Stimulated activated CD8-positive, alpha-beta memory T cell treated with anti-CD3 and anti-CD28 coated beads, Interleukin-2, amount 100 ng/mL, for 1 hour (primary cell): ENCODE measurements at places on chromosomes 4 and X.

DNA sequence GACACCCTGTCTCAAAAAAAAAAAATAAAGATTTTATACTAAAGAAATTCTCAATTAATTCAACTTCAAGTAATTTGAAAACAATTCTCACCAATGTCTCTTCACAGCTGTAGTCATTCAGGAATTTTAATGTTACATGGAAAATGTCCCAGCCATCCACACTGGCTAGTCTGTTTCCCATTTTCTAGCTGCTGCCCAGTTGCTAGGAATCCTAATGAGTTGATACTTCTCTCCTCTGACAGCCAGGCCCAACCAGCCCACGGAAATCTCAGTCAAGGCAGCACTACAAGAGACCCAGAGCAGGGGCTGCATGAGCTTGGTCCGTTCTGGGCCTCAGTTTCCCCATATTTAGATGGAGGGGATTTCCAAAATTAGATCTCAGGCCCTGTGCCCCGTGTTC lies 59.1 kb downstream of the CASP3 start:
- no peak for DNase-seq

DNA sequence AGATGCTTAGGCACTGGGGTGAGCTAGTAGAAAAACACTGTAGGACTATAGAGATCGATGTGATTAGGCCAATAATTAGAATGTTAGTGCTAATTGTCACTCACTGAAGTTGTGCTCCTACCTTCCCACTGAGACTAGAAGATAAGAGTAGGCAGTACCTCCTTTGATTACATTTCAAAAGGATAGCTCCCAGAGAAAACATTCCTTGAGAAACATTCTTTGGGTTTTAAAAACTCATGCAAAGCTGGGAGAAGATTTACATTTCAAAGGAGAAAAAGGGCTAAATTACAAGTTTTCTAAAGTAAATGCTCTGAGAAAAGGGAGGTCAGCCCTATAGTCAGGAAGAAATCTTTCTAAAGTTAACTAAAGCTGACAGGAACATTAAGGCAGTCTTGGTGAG lies 860.3 kb upstream of the NDST4 start:
- DNase-seq = no peak

DNA sequence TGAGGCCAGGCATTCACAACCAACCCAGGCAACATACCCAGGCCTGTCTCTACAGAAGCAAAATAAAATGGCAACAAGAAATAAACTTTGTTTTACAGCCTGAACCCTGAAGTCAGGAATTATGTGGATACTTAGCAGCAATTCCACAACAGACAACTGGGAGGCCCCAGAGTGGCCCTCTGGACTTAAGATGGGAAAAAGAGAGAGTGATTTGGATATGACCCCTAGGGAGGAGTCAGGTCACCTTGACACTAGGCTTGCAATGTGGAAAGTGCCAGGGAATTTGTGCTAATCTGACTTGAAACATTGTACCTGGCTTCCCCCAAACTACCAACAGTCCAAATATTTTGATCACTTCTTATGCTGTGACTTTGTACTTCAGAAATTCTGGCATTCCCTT lies 193.1 kb downstream of the PARM1 start:
- no peak for DNase-seq

DNA sequence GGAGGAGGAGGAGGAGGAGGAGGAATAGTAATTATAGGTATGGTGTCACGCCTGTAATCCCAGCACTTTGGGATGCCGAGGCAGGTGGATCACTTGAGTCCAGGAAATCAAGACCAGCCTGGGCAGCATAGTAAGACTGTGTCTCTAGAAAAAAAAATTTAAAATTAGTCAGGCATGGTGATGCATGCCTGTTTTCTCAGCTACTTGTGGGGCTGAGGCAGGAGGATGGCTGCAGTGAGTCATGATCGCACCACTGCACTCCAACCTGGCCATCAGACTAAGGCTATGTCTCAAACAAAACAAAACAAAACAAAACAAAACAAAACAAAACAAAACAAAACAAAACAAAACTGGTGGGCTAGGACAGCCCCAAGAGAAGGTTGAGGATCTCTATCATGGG lies 3.0 kb downstream of the STARD8 start:
- no peak for DNase-seq

DNA sequence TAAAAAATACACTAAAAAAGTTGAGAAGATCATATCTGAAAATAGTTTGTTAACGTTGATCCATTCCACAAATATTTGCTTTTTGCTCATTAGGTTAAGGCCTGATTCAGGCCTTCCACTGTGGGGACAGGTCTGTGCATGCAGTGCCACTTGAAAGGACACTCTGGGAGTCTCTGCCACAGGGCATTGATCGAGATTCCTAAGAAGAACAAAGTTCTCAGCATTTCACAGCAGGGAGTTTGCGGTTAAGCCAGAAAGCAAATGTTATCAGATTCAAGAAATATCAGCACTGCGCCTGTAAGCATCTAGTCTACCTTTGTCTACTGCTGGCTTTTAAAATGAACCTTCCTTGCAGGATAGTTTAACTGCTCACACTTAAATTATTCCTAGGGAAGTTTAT lies 62.2 kb upstream of the TNIP3 start:
- no peak for DNase-seq

- DNase-seq = no peak
Observed at GRCh38 chrX:139825618-139826017, 107.2 kb downstream of the ATP11C start.

GRCh38 chrX:2862404-2862803 lies 33.7 kb downstream of the GYG2 start:
- no peak for DNase-seq

DNA sequence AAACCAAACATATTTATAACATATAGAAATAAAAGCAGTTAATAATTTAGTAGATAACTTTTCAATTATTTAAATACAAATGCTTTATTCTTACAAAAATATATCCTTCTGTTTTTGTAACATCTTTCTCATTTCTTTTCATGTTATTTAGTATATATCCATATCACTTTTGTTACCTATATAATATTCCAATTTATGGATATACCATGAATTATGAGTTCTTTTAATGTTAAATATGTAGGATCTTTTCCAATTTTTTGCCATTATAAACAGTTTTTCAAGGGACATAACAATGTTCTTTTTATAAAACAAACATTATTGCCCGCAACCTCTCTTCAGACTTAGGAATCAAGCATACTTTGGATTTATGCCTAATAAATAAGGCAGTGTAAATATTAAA lies 151.6 kb downstream of the PRDM5 start:
- DNase-seq = no peak

- DNase-seq = no peak
Observed at GRCh38 chr4:87322754-87323153, at the start of gene HSD17B13. TSS of gene HSD17B13 (minus strand) at chr4:87322882. CDS start at chr4:87322841, 41 bp downstream.

GRCh38 chr4:112214390-112215264 lies 17.0 kb upstream of the AP1AR start:
- no peak for DNase-seq

DNA sequence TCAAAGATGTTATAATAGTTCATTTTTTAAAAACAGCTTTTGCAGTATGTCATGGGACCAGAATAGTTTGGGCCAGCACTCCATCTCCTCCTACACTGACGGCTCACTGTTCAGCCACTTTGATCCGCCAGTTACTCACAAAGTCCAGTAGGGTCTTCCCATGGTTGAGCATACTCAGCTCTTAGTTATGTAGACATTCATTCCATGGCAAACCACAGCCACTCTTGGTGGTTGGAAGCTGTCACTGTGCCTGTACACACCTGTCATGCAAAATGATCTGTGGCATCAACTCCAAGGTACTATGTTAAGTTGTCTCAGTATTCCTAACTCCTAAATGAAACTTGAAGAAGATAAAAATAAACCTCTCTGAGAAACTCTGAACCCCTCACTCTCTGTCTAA lies 127.2 kb downstream of the NR3C2 start:
- DNase-seq = no peak

DNA sequence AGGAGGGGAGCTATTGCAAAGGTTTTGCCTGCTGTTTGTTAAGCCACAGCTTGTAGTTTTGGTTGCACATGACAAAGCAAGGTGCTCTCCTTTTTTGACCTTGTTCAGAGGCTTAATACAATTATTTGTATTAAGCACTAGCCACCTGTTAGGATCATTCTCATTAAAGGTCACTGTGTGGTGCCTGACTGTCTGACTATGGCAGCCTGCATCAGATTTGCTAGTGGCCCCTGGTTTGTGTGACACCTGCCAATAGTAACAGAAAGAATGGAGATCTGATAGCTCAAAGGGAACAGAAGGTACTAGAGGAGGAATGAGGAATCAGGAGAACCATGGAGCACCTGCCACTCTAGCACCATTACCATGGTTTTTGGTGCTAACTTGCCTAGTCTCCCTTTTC lies 102.5 kb downstream of the POLA1 start:
- DNase-seq = no peak

GRCh38 chr4:109675181-109675580 lies 28.1 kb downstream of the CASP6 start:
- no peak for DNase-seq

DNA sequence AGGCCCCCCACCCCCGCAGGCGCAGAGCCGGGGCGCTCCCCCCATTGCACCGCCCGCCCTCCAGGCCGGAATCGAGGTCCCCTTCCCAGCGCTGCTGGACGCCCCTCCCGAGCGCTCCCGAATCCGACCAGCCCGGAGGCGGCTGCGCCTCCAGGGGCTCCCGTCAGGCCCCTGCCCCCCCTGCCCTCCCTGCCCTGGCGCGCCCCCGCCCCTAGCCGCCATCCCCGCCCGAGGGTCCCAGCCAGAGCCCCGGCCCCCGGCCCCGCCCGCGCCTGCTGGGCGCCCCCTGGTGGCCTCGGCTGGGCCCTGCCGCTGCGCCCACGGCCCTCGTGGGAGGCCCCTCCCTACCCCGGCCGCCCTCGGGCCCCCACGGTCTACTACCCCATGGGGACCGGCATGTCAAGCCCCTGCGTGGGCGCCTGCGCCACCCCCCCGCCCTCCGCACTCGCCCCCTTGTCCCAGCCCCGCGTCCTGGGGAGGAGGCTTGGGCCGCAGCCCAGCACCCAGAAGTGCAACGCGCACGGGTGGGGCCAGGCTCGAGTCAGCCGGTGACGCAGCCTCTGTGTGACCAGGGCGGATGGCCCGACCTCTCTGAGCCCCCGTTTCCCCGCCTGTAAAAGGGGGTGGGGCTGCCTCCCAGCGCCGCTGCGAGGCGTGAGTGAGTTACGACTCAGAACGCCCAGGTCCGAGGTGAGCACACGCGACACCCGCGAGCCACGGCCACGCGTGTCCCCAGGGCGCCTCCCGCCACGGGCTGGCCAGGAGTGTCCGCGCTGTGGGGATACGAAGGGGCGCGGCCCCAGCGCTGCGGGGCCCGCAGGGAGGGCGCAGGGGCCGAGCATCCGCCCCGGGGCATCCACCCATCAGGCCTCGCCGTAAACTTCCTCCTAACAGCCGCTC lies 104.9 kb downstream of the FAM53A start:
- peak; percentile 66 for DNase-seq
